ENCODE measurements at places on chromosomes 3 and 15.

GRCh38 chr3:42653560-42654330, at the start of gene ZBTB47:
Gene ZBTB47 (plus strand): TSS chr3:42653697. CDS start chr3:42658356, 4,659 bp downstream.
- DNase-seq: no peak

GRCh38 chr3:56323986-56324420, 144.3 kb downstream of the ERC2 start:
- DNase-seq: no peak

DNA sequence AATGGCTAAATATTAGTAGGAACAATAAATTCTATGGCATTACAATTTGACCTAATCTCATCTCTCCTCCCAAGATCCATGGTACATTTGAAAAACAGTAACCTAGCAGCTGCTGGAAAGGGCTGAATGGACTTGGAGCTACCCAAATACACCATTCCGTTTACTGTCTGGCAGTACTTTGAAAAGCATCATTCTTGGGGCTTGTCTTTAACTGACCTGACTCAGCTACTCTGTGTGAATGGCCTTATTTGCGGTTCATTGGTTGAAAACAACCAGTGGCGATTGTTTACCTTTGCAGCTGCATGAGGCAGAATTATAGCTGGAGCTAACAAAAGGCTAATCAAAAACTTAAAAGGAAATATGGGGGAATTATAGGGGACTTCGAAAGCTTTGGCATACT, 311.2 kb upstream of the MCTP2 start:
- no peak for DNase-seq

GRCh38 chr3:8500319-8500988, 1.2 kb upstream of the LMCD1 start:
- no peak for DNase-seq

DNA sequence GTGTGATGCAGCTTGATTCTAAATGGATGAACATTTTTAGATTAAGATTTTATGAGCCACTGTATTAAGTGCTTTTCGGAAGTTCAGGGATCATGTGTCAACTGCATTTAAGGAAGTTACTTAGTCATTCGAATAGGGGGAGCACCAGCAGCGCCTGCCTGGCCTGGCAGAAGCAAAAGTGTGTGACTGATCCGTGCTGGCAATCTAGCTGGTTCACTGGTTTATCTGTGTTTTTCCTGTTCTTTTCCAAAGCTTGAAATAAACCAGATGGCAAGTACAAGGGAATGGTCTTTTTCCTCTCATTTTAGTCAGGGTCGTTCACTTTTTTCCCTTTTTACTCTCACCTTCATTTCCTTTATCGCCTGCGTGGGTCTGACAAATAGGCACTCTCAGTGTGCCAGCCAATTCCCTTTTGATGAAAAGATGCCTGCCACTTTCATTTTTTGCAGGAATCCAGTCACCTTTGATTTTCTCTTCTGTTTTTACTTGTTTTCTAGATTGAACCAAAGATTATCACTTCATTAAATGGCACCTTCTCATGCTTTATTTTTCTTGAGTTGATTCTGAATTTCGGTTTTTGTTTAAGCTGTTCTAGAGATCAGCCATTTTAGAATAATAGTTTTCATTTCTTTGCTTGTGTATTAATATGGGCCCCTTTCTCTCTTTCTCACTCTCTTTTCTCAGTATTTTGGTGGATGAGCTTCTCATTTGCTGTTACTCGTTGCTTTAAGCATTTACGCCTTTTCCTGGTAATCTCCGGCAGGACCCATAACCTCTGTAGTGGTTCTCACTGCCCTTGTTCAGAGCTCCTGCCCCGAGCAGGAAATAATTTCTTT, 2.8 kb downstream of the ABHD2 start:
- no peak for DNase-seq

DNA sequence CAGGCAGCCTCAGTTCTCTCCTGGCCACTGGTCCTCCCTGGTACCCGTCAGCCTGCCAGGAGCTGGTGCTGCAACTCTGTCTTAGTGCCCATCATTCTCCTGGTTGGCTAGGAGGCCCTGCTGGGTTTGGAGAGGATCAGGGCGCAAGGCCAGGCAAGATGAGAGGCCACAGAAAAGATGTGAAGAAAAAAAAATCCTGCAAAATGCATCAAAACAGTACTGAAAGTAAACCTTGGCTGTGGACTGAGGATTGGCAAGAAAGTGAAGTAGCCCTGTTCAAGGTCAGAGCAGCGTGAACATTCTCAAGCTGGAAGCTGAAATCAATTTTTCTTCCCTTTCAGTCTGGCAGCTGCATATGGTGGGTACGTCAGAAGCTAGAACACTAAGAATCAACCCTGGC, 74.2 kb downstream of the GTF2E1 start:
- no peak for DNase-seq

DNA sequence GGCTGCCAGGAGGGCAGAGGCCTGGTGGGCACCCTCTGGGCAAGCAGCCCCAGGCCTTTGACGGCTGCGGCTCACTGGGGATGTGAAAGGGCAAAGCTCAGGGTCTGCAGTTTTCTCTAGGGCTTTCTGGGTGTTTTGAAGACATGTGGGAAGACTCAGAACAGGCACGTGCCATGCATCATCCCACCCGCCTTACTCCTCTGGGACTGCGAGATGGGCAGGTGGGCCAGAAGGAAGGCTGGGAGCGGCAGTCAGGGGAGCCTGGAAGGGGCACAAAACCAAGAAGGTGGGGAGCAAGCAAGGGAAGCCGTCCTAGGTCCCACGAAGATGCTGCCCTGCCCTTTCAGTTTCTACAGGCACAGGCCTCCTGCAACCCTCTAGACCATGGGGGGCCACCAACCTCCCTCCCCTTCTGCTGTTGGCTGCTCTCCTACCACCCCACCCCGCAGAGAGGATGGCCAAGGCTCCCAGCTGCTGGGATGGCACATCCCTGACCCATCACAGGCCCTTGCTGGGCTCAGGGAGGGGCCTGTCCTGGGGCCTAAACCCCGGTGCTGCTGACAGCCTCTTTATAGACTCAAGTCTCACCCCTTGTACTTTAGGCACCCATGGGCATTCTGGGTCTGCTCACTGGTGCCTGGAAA, 71.8 kb upstream of the CTSH start:
- no peak for DNase-seq

DNA sequence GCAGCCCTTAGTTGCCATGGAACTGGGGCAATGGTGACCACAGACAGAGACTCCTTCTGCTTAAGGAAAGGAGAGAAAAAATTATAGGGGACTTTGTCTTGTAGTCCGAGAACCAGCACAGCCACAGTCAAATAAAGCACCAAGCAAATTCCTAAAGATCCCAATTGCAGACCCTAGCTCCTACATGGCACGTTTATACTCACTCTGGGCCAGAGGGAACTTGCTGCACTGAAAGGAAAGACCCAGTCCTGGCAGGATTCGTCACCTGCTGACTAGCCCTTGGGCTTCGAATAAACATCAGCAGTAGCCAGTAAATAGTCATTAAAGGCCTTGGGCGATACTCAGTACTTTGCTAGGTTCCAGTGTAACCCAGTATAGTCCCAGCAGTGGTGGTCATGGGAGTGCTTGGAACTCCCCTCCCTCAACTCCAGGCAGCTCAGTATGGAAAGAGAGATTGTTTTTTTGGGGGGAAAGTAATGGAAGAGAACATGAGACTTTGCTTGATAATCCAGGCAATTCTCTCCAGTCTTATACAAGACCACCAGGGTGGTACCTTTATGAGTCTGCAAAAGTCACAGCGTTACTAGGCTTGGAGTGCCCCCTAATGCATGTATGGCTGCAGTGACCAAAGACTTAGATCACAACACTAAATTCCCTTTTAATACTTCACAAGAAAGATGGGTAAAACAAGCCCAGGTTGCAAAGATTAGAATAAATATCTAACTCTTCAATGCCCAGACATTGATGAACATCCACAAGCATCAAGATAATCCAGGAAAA, 66.4 kb upstream of the AGTR1 start:
- no peak for DNase-seq

DNA sequence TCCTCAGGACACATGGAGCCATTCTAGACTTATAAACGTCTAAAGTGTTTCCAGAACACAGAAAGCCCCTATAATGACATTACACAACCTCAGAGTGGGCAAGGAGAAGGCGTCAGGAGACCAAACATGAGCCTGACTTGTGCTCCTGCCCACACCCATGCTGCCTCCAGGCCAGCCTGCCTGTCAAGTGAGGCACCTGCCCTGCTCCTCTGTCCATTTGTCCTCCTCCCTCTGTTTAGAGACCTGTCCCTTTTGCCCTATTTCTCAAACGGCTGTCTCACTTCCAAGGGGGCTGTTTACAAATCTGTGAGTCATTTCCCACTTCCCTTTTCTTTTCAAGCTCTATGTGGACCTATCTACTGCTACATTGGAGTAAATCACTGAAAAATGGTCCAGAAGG, 21.0 kb downstream of the ZDHHC3 start:
- DNase-seq: no peak

- DNase-seq: no peak
Observed at GRCh38 chr3:162082516-162082915, 585.9 kb downstream of the OTOL1 start.

DNA sequence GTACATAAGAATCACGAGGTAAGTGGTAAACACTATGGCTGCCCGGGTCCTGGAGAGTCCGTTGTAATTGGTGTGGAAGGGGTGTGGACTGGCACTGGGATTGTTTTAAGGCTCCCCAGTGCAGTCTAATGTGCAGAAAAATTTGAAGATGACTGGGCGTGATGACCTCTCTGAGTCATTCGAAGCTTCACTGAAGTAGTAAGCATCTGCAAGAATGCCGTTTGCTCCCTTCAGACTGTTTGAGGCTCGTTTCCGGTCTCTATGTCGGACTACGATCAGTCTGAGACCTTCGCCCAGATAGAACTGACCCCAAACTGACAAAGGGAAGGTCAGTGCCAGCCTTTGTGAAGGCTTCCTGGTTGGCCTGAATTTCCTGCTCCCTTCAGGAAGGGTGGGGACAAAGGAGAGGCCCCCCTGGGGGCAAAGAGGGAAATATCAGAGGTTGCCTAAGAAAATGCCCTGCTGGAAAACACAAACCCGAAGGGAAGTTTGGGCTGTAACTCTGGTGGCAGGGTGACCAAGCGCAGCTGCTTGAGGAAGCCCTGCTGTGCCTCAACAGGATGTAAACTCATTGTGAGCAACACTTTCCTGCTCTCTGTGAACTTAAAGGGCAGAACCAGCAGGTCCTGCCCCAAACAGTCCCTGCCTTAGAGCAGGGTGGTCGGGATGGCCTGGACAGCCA, 34.6 kb downstream of the BTD start:
- DNase-seq: no peak

DNA sequence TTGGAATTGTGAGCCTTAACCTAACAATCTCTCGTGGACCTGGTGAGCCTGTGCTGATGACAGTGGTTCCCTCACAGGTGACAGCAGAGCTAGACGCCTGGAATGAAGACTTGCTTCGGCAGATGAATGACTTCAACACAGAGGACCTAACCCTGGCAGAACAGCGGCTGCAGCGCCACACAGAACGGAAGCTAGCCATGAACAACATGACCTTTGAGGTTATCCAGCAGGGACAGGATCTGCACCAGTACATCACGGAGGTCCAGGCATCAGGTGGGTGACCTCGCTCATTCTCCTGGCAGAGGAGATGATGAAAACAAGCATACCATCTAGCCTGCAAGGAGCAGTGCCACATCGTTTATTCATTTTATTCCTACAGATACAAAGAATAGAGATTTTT, 316.9 kb upstream of the UMPS start:
- DNase-seq: no peak

- no peak for DNase-seq
Observed at GRCh38 chr3:138249636-138250035, 62.5 kb downstream of the ARMC8 start.

- no peak for DNase-seq
Observed at GRCh38 chr3:196203846-196204245, 7.4 kb downstream of the ZDHHC19 start.

GRCh38 chr3:63949005-63949404, 36.8 kb upstream of the SCAANT1 start:
- no peak for DNase-seq

Data from GM19239 (cell line).